ENCODE measurements at places on chromosomes 5 and 9.
A peak's percentile ranks its signal among the peaks of the same experiment; 100 is the strongest.

DNA sequence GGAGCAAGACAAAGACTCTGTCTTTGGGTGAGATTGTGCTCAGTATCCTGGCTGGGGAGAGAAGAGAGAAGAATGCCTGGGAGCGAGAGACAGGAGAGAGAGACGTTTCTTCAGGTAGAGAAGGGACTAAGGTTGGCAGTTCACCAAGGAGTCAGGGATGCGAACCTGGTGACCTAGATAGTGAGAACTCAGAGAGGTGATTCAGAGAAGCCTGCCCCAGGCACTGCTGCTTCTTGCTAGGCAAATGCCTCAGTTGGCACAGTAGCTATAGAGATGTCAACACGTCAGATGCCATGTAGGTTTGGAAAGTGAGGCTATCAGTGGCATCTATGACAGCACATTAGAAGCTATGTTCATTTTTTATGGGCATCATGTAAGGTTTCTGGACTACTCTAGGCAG is 231.6 kb upstream of the VLDLR start:
- no peak for DNase-seq

GRCh38 chr5:176732306-176732705 is 78.1 kb upstream of the UNC5A start:
- no peak for DNase-seq

- no peak for DNase-seq
Observed at GRCh38 chr5:111758284-111758628, 1.3 kb upstream of the NREP start.

GRCh38 chr9:131734165-131734610 is 5.7 kb downstream of the RAPGEF1 start:
- DNase-seq: no peak

- DNase-seq: no peak
Observed at GRCh38 chr5:159567461-159567860, 237.2 kb upstream of the IL12B start.

DNA sequence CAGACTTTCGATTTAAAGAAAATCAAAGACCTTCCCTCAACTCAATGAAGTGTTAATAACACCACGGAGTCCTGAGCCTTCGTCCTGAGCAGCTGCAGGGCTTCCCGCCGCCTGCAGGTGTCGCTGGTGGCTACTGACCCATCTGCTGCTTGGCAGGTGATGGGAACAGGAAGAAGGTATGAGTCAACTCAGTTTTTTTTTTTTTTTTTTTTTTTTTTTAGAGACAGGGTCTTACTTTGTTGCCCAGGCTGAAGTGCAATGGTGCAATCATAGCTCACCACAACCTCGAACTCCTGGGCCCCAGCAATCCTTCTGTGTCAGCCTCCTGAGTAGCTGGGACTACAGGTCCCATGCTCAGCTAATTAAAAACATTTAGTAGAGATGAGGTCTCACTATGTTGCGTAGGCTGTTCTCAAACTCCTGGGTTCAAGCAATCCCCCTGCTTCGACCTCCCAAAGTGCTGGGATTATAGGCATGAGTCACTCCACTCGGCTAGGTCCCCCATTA is 185.7 kb upstream of the IL12B start:
- DNase-seq: peak; percentile 32

DNA sequence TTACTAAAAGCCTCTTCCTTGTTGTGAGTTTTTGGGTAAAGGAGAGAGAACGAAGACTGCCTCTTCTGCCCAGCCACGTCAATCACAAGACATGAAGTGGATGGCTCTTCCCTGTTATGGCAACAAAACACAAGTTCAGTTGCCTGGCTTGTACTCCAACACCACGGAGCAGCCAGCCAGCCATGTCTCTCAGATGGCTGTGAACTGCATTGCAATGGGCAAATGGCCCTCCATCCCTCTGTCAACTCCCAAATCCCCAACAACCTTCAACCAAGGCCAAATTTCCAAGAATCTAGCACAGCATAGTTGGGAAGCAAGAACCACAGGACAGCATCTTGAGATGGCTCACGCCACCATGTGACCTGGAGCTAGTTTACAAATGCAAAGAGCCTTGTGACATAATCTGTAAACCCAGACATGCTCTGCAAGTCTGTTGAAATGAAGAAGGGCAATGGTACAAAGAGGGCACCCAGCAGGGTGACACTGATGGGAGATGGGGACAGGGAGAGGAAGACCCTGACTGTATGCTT is 53.9 kb downstream of the ZNF366 start:
- no peak for DNase-seq

GRCh38 chr9:97710356-97711222 is 13.4 kb upstream of the XPA start:
- peak; percentile 58 for DNase-seq

DNA sequence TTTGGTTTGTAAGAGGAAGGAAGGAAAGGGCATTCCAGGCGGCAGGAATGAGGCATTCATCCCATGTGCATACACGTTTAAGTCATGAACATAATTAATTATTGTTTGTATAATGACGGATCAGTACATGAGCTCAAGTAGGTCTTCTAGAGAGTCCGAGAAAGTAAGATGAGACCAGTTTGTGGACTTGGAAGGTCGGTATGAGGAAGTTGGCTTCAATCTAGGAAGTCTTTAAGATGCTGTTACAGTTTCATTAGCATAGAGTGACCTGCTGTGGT is 2.1 kb downstream of the GTF3C4 start:
- DNase-seq: no peak

GRCh38 chr5:44770780-44771717 is 37.7 kb upstream of the MRPS30 start:
- DNase-seq: no peak

DNA sequence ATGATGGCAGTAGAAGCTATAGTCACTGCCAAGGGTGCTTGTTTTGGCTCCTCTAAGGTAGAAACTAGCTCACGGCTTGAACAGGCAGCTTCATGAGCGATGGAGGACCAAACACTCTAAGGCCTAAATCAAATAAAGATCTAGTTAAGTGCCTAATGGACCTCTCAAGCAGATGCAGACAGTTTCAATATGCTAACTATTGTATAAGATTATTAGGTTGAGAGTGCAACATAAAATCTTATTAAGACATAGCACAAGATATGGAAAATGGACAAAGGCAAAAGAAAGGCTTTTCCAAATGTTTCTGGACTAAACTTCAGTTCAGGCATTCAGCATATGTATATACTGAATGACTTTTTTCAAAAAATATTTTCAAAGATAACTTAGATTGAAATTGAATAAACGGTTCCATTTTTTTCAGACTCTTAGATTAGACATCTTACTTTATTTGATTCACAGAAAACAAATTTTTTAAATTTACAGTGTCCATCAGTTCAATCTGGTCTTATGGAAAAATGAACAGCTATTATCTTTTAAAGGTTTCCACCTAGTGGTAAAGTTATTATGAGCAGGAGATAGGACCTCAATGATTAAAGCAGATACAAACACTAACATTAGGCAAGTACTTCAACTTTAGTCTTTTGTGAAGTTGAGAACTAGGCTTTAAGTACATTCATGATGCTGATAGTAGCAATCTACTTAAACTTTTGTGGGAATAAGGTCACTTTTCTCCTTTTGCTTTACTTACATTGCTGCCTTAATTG is 1167.7 kb downstream of the MAT2B start:
- no peak for DNase-seq

DNA sequence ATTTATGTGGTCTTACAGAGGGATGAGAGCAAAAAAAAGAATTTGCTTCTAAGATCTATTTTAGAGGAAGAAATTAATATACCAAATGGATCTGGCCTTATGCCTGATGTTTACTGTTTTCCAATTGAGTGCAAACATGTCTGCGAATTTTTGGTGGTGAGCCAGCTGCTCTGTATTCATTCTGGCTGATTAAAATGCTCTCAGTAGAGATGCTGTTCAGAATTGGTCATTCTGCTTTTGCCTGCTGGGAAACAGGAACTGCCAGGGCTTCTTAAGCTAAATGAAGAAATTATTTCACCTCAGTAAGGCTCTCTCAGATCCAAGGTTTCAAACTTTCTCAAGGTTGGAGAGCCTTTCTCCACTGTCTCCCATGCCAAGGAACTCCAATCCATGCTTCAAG is 132.0 kb upstream of the SV2C start:
- DNase-seq: no peak

DNA sequence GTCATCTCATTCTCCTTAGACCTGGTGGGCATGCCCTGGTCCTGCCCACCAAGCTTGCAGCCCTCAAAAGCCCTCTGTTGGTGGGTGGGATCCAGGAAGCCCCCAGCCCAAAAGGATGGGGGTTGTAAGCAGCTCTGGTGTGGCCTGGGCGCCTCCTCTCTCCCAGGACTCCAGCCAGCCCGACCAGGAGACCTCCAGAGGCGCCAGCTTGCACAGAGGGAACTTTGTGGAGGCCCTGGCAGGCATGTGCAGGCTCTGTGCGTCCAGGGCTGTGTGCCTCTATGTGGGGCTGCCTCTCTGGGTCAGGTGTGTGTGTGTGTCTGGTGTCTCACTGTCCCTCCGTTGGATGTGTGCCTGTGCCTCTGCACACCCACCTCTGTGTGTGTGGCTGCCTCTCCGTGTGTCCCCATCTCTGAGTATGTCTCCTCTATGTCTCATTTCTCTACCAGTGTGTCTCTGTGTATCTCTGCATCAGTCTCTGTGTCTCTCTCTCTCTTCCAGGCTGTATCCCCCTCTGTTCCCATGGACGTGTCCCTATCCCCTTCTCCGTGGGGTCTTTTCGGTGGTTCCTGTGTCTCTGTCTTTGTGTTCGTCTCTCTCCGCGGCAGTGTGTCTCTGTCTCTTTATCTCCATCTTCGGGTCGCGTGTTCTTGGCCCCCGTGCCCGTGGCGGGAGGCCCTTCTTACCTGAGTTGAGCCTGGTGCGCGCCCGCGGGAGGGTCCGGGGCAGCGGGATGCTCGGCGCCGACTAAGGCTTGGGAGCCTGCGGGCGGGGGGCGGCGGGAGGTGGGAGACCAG is 501 bp downstream of the ENHO start:
- no peak for DNase-seq

DNA sequence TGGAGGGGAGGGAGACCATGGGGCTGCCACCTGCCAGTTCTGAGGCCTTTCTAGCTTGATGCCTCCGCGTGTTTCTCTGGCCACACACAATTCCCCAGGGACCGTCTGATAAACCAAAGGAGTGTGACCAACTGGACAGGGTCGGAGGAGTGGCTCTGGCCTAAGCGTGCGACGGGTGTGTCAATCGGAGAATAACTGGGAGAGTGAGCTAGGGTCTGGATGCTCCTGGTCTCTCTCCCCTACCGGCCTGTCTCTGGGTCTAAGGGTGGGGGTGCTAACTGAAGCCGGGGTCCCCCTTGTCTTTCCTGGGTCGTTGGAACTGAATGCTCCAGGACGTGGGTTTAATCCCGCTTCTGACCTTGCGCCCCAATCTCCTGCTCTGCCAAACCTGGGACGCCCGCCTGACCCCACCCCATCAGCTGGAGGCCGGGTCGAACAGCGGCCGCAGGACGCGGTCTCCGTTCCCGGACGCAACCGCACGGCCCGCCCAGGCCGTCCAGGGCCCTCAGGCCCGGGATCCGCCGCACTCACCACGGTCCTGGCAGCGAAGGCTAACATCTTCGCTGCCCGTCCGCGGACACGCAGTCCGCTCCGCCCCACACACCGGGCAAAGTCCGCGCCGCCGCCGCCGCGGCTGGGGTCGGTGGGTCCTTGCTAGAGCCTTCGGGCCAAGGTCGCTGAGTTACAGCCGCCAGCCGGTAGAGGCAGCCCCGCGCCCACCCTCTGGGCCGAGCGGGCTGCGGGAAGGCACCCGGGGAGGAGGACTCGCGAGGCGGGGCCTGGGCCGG is 447 bp downstream of the CRAT start:
- DNase-seq: peak; percentile 59

GRCh38 chr5:42120070-42120469 is 195.0 kb downstream of the FBXO4 start:
- DNase-seq: no peak

Measured in 8988T (cell line).